ENCODE measurements at places on chromosomes 16 and 17.

DNA sequence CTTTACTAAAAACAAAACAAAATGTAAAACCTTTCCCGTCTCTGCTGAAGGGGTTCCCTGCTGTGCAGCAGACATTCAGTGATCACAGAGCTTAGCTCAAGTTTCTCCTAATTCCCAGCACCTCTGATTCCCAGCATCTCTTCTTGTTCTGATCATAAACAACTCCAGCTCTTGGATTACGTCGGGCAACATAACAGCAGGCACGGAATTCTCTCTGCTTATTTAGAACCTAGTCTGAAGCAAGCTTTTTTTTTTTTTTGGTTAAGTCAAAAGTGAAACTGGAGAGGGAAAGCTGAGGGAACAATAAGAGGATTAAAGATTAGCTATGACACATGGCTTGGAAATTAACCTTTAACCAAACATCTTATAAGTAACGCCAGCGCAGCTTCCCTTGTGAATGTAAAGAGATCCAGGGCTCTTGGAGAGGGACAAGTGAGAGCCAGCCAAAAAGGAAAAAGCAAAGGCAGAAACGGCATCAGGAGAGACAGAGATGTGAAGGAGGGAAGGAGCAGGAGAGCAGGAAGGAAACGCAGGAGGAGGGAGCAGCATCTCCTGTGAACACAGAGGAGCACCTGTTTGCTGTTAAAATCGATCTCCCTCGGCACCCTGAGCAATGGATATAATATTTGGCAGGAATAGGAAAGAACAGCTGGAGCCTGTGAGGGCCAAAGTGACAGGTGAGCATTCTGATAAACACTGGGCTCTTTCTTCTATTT lies at the start of gene BCO1:
Gene BCO1 (plus strand): TSS at position 394 of the 716 bp plus-strand sequence. CDS start 220 bp downstream, at position 614.
- DNase-seq = no peak

- no peak for DNase-seq
These were observed 12.7 kb downstream of the DNAAF8 start for GRCh38 chr16:4746991-4747574.

- DNase-seq = no peak
These were observed 339.4 kb downstream of the XYLT1 start for GRCh38 chr16:17131351-17131750.

DNA sequence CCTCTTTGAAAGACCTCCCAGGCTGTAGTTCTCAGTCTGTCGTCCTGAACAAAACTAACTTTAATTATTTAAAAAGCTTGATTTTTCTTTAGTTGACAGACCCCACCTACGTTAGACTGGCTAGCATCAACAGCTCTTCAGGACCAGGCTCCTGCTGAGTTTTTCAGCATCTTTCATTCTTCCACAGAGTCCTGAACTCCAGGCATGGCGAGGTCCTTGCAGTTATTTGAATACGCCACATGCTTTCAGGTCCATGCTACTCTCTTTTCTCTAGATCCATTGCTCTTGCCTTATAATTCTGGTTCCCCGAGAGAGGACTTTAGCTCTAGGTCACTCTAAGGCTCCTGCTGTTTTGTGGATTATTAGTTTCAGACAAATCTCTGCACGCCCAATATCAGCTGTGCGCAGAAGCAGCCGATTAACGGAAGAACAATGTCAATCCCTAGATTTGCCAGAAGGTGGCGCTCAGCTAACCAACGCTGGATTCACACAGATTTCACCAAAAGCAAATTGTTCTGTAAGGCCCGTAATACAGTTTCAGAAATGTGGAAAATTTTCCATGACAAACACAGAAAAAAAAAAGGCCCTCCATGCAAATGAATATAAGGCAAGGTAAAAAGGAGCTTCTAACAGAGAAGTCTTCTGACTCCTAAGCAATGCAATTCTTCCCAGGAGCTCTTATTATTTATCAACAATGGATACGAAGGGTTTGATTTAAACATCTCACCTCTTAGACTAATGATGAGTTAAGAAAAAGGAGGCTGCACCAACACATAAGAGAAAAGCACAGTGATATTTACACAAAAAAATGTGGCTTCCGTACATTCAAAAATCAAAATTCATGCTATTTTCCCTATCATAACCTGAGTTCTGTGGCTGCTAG lies 33.5 kb upstream of the BCO1 start:
- DNase-seq = peak; percentile 28

- DNase-seq = no peak
These were observed at the start of gene CBLN1 for GRCh38 chr16:49281480-49281842. Gene CBLN1, minus strand, starts transcription at chr16:49281838. Its CDS starts 373 bp downstream, at chr16:49281465.

GRCh38 chr16:55221836-55222235 lies 102.2 kb upstream of the IRX6 start:
- DNase-seq = no peak

GRCh38 chr16:11015076-11015475 lies 70.7 kb downstream of the CLEC16A start:
- DNase-seq = no peak

- DNase-seq = no peak
These were observed 37.1 kb upstream of the BCAS3 start for GRCh38 chr17:60640503-60640902.

DNA sequence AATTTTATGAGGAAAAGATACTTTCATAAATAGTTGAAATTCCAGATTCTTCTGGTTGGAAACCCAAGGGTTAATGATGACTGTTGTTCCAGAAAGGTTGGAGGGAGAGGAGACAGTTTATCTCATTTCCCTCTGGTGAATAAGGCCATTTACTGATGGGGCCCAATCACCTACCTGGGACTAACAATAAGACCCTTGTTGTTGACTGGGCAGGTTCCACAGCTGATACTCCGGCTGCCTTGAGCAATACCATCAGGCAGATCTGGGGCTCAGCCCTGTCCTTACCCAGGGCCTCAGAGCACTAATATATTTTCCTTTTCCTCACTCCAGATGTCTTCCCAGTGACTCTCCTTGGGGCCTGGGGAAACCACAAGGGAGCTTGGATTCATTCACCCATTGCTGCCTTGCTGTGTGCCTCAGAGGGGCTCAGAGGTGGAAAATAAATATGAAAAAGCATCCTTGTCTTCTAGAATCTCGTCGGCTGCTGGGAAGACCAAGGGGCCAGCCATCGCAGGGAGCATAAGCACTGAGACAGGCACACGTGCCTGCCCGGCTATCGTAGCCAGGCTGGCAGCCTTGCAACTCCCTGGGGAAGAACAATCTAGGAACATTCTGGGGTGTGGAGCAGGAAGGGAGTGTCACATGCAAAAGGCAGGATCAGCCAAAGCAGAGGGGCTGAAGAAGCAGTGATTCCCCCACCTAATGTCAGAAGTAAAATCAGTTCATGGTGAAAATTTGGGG lies 54.4 kb downstream of the MPRIP start:
- no peak for DNase-seq

GRCh38 chr16:20707461-20707860 lies 10.0 kb upstream of the ACSM1 start:
- DNase-seq = no peak

DNA sequence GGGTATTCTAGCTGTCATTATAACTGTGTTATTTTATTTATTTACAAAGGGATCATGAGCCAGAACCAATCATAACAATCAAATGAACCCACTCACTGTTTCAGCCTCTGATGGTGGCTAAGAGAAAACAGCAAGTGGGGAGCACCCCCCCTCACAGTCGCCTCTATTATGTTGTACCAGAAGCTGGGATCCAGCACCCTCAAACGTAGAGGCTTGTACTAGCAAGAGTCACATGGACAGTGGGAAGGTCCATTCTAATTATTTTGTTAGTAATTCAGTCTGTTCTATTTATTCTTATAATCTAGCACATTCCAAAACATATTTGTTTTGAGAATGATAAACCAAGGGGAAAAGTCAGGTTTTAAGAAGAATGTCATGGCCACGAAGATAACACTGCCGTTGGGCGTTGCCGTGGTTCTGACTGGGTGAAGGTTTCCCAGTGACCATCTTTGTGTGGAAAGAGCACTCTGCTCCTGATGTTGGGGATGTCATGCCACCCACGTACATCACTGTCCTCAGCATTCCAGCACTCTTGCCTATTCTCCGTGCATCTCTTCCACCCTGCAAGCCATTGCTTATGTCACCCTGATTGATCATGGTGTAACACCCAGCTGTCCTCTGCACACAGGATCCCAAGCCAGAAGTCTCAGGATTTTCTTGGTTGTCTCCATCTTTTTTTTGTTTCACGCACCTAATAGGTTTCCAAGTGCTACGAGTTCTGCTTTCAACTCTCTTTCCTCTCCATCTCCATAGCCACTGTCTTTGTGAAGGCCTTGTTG lies 205.8 kb downstream of the PRKCA start:
- DNase-seq = no peak

- no peak for DNase-seq
These were observed 45.4 kb downstream of the RAP1GAP2 start for GRCh38 chr17:2841606-2842005.

DNA sequence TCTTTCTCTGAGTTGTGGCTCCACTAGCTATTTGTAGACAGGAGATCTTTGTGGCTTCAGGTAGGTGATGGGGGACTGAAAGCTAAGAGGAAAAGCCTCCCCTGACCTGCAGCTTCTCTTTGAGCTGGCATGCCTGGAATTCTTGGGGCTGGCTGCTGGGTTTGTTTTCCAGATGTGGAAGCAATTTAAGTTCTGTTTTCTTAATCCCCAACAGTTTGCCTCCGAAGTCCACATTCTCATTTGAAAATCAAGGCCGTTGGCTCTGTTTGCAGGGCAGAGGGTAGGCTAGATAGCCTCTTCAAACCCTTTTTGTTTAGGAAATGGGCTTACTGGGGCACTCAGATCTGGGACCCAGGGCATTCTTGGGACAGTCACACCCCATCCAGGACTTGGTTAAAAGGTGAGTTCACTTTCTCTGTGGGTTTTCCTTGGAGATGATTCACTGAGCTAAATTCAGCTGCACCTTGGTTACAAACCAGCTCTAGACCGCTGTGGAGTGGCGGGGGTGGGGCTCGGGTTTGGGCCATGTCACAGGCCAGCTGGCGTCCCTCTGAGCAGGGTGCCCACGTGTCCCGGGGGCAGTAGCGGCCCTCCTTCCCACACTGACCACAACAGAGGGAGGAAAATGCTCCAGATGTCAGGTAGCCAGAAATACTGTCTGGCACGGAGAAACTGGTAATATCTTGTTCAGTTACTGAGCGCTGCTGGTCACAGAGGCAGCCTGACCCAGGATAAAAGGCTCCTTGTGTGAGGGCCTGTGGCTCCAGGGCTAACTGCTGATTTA lies 108.5 kb downstream of the RAB11FIP4 start:
- peak; percentile 31 for DNase-seq

- DNase-seq = no peak
These were observed 15.4 kb upstream of the HOXB9 start for GRCh38 chr17:48641541-48642058.

DNA sequence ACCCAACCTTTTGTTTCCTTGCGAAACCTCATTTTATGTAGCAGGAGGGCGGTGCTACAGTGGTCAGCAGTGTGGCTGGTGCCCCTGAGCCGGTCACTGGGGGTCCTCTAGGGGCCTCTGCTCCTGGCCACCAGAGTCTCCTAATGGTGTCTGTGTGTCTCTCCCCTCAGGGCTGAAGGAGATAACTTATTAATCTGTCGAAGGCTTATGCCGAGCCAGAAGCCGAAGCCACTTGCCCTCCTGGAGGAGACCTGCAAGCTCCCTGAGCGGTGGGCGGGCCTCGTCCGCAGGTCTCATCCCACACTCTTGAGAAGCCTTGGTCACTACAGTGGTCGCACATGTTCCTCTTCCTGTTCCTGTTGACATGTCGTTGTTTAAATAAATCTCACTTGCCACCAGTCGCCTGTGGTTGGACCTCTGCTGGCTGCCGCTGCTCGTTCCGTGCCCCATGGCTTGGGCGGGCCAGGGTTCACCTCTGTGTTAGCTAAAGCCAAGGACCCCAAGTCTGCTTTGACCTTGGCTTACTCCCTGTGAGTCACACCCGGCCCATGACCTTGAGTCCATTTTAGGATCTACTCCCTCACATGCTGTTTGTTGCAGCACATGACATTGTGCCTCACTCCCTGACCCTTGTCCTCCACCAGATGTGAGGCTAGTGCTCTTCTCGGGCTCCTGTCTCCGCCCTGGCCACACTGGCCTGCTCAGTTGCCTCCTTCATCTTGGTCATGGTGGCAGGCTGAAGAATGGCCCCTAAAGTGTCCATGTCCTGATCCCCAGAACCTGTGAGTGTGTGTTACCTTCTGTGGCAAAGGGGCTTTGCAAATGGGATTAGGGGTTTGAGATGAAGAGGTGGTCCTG lies 38.7 kb upstream of the AQP8 start:
- no peak for DNase-seq

GRCh38 chr16:72991211-72991610 lies 56.7 kb downstream of the ZFHX3 start:
- DNase-seq = no peak

- DNase-seq = no peak
These were observed 5.9 kb upstream of the UTP6 start for GRCh38 chr17:31907342-31907962.

DNA sequence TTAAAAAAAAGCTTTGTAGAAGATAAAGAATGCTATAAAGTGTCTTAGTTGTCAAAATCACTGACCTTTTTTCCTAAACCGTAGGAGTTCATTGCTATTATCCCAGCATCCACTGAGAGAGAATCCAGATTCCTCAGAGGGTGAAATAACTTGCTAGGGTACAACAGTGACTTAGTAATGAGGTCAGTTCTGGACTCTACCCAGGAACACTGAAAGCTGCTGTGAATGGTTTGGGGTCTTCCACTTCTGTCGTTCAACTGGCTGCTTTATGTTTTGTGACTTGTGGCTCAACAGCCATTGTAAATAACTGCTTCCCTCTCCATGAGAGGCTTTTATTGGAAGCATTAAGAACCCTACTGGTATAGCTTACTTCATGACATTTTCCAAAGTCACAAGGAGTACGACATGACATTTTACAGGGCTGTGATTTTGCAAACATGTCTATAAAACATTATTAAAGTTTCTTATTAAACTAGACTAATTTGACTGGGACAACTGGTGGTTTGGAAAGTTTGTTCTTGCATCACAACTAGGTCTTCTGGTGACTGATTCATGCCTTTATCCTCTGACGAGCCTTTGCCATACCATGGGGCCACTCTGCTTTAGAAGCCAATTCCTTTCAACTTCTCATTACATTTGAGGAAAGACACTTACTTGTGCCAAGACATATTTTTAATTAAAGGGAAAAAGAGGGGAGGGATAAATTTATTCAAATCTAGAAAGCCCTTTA lies 92.2 kb upstream of the CDH11 start:
- DNase-seq = no peak

DNA sequence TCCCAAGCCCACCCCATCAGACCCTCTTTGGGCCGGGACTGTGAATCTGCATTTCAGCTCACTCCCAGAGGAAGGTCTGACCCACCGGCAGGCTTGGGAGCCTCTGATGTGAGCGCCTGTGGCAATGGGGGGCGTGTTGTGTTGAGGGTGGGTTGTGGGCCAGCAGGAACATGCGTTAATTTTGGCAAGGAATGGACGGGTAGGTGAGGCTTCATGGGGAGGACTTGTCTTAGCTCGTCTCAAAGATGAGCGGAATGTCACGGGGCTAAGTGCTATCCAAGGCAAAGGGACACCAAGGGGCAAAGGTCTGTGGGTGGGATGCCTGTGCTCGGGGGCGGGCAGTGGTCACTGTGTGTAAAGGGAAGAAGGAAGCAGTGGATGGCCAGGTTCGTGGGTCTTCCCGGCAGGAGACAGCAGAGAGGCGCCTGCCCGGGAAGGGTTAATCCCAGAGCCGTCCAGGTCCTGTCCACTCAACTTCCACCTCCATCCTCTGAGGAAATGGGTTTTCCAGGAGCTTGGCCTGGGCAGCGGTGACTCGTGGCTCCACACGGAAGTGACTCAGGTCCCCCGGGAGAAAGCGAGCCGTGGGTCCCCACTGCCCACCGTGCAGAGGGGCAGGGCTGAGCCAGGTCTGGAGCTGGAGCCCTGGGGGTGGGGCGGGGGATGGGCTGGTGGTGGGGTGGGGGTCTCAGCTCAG lies 17.4 kb downstream of the ADGRG1 start:
- DNase-seq = no peak

- DNase-seq = peak; percentile 45
These were observed 751 bp downstream of the DCAF7 start for GRCh38 chr17:63550817-63551639.

GRCh38 chr17:45775576-45776011 lies 8.5 kb upstream of the CRHR1 start:
- no peak for DNase-seq
